ENCODE measurements at places on chromosomes 12 and 14.

DNA sequence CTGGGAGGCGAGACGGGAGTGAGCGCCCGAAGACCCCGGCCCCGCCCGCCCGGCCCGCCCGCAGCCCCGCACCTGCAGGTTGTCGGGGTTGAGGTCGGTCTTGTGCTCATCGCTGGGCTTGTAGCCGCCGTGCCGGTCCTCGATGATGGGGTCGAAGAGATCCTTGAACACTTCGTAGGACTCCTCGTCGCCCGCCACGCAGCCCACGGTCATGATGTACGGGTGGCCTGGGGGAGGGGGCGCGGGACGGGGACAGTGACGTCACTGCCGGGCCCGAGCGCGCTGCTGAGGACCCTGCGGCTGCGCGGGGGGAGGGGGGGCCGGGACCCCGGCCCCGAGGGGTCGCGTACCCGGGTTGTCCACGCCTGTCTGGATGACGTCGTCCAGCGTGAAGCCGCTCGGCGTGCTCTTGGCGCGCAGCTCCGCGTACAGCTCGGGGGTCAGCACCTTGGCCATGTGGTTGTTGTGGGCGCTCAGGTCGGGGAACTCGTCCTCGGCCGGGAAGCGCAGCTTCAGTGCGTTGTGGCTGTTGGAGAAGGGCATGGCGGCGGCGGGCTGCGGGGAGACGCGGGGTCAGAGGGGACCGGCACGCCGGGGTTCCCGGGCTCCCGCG, 573 bp downstream of the CKB start:
- no peak for DNase-seq

- no peak for DNase-seq
These were observed 598.8 kb downstream of the SLC16A7 start for GRCh38 chr12:60194678-60195077.

GRCh38 chr14:44970907-44971306, 8.9 kb downstream of the TOGARAM1 start:
- DNase-seq: no peak

- DNase-seq: no peak
These were observed 90.7 kb upstream of the KRR1 start for GRCh38 chr12:75602106-75602505.

- DNase-seq: no peak
These were observed 1.5 kb upstream of the CCDC63 start for GRCh38 chr12:110845339-110845682.

DNA sequence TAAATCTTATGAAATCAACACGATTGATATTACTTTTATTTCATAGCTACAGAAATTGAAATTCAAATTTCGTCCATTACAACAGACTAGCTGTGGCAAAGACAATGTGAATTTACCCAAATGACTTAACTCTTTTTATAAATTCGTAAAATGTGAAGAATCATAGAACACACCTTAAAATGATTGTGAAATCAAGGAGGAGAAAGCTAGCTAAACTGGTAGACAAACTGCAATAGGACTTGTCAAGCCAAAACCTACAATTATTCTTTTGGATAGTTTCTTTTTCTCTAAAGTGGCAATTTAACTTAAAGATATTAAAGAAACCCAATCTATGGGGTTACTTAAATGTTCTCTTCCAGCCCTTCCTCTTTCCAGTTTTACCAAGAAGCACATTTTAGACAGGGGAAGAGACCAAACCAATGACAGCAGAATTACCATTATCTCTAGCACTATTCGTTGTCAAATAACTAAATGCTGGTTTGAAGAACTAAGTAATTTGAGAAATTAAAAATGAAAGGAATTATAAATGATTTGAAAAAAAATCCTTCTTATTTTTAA, 807 bp upstream of the SLC16A7 start:
- DNase-seq: no peak

DNA sequence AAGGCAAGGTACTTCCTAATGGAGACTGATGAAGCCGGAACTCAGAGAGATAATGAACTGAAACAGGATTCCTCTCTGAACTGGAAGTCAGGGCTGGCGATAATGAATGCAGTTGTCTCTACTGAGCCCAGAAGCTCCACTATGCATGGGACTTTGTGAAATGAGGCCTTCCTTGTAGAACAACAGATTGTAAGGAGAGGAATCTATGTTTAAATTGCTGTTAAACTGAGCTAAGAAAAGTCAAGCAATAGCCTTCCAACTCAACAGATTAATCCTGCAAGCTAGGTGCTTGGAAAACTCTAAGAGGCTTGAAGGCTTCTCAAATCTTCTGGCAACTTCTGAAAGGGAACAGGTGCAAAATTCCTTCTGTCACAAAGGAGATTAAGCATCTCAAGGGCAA, 119.5 kb upstream of the ARHGAP5 start:
- no peak for DNase-seq

- DNase-seq: no peak
These were observed 162.5 kb downstream of the PPM1H start for GRCh38 chr12:62772416-62772955.

- DNase-seq: no peak
These were observed 169.8 kb downstream of the LRIG3 start for GRCh38 chr12:58750484-58750883.

DNA sequence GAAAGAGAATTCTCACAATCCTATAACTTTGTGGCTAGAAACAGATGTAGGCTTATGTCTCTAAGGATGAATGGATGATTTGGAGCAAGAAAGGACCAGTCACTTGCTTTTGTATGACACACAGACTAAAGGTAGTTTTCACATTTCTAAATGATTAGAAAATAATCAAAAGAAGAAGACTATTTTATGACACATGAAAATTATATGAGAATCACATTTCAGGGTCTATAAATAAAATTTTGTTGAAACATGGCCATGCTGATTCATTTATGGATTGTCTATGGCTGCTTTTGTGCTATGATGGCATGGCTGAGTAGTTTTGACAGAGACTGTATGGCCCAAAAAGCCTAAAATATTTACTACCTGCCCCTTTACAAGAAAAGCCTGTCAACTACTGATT, 49.4 kb upstream of the FRMD6 start:
- no peak for DNase-seq

- DNase-seq: no peak
These were observed 163.0 kb upstream of the NRXN3 start for GRCh38 chr14:78007160-78007559.

DNA sequence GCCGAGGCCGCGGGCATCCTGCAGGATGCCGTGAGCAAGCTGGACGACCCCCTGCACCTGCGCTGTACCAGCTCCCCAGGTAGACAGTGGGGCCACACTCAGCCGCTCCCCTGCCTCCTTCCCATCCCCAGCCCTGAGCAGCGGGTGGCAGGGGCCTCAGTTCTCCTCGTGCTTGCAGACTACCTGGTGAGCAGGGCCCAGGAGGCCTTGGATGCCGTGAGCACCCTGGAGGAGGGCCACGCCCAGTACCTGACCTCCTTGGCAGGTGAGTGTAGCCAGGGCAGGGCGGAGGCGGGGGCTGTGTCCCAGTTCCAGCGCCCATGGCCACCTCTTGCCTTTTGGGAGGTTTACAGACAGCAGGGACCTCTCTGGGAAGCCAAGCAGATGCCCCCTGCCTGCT, 22.9 kb downstream of the HIP1R start:
- no peak for DNase-seq

GRCh38 chr14:45785240-45785639, 532.2 kb upstream of the MIS18BP1 start:
- DNase-seq: no peak

All from substantia nigra (tissue), 51 donors.